ENCODE measurements at places on chromosomes 16 and 17.

- no peak for DNase-seq
Observed at GRCh38 chr17:33291248-33292200, 1.6 kb downstream of the ASIC2 start.

GRCh38 chr16:30184096-30184890 is 891 bp downstream of the CORO1A start:
- DNase-seq: no peak

DNA sequence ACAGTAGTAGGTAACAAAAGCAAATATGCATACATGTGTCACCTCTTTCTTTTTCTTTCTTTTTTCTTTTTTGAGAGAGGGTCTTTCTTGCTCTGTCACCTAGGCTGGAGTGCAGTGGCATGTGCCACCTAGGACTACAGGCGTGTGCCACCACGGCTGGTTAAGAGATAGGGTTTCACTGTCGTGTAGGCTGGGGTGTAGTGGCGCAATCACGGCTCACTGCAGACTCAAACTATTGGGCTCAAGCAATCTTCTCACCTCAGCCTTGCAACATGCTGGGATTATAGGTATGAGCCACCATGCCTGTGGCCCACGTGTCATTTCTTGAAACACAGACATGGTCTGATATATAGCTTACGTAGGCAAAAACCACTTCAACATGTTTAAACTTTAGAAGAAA is 397.7 kb upstream of the PMFBP1 start:
- DNase-seq: no peak

DNA sequence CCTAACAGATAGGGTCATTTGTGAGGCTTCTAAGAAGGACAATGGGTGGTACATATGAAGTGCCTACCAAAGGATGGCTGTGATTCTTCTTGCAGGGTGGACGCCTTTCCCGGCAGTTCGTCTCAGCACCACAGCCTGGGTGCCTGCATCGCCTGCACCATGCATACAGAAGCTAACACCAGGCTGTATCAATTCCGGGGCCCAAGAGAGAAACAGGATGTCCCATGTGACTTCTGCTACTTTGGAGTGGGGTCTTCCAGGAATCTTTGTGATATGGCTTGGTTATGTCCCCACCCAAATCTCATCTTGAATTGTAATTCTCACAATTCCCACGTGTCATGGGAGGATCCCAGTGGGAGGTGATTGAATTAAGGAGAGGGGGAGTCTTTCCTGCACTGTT is 251.6 kb upstream of the TNRC6C start:
- no peak for DNase-seq

GRCh38 chr16:13376174-13376573 is 474.8 kb downstream of the SHISA9 start:
- DNase-seq: no peak

DNA sequence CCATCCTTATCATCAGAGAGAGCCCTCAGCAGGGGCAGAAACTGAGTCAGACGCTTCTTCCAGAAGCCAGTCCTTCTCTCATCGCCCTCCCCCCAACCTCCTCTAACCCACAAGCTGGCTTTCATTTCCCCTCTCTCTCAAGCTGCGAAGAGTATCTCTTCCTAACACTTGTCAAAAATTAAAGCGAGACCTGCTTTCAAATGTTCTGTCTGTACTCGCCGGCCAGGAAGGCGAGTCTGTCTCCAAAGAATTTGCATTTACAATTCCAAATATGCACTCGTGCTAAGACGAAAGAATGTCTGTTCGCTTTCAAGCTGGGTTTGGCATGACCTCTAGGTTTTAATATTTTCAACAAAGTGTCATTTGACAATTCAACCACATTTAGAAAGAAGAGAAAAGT is 140.4 kb downstream of the RGS9 start:
- DNase-seq: no peak

DNA sequence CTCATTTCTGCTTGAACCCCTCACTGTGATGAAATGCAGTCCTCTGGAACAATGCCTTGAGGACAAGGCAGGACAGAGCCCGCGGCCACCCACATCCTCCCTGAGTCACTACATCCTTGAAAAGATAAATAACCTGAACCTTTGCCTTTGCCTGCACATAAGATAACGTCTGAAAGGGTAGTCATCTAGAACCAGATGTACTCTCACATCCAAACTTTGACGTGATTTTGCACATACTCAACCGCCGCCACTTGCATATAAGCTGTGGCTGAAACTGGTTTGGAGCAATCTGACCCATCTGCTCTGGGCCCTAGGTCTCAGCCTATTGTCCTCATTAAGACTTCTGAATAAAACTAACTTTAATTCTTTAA is 252.1 kb downstream of the PHKB start:
- no peak for DNase-seq

- DNase-seq: no peak
Observed at GRCh38 chr17:5545051-5545987, 39.0 kb downstream of the NLRP1 start.

GRCh38 chr16:6641091-6641490 is 691.6 kb upstream of the RBFOX1 start:
- no peak for DNase-seq

DNA sequence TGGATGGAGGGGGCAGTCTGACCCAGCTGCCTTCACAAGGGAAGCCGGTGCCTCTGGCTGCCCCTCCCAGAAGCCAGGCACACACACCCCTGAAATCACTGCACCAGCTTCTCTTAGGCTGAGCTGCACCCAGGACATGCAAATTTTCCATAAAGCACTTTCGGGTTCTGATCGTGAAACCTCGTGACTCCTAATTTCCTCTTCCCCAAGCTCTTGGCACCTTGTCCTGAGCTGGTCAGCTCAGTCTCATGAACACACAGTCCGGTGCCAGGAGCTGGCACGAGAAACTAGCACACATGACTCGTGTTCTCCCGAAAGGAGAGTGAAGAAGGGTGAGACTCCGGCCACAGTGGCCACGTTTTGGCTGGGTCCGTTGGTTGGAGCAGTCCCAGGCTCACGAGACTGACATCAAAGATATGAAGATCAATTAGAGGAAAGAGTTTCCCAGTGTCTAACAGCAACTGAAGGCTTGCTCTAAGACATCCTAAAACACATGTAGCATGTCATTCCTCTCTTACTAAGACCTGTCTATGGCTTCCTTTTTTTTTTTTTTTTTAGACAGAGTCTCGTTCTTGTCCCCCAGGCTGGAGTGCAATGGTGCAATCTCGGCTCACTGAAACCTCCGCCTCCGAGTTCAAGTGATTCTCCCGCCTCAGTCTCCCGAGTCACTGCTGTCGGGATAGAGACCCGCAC is 9.2 kb upstream of the ABR start:
- no peak for DNase-seq

GRCh38 chr17:80827646-80828643 is 163.7 kb upstream of the CHMP6 start:
- DNase-seq: no peak

GRCh38 chr17:19372439-19372838 is 5.9 kb upstream of the MAPK7 start:
- DNase-seq: no peak

- no peak for DNase-seq
Observed at GRCh38 chr17:35545150-35545549, 7.7 kb upstream of the SLFN12L start.

- DNase-seq: no peak
Observed at GRCh38 chr17:11901931-11902330, 95.3 kb downstream of the ZNF18 start.

GRCh38 chr17:58249270-58250133 is 11.1 kb downstream of the LPO start:
- DNase-seq: peak; percentile 56

DNA sequence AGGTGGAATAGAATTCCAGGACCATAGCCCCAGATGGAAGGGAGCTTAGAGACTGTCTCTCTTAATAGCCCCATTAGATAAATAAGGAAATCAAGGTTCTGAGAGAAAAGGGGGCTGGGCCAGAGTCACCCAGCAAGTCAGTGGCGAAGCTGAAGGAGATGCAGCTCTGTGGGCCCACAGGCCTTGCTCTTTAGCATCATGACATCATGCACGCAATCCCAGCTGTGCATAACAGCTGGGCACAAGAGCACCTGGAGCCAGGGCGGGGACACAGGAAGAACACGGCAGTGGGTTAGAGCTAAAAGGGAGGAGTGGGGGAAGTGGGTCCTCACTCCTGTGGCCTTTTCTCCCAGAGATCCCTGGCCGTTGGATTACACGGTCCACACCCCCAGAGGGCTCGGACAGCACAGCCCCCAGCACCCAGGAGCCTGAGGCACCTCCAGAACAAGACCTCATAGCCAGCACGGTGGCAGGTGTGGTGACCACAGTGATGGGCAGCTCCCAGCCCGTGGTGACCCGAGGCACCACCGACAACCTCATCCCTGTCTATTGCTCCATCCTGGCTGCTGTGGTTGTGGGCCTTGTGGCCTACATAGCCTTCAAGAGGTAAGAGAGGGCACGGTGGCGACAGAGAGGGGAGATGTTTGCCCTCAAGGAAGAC is 15.1 kb downstream of the NGFR start:
- no peak for DNase-seq

- DNase-seq: no peak
Observed at GRCh38 chr16:50881331-50881830, 139.5 kb downstream of the CYLD start.

DNA sequence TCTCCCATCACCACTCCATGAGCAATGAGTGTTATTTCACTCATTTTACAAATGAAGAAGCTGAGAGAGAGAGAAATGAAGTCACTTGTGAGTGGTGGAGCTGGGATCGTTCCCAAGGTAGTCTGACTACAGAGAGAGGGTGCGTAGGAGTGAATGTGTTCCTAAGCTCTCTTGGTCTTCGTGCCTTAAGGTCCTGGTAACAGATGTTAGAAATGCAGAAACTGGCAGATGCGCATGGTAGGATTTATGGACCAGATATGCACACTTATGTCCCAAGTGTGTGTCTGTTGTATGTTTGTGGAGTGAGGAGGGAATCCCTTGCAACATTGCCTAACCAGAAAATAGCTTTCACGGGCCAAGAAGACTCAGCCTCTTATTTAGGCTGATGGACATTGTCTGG is 93.2 kb upstream of the ZNF469 start:
- no peak for DNase-seq

DNA sequence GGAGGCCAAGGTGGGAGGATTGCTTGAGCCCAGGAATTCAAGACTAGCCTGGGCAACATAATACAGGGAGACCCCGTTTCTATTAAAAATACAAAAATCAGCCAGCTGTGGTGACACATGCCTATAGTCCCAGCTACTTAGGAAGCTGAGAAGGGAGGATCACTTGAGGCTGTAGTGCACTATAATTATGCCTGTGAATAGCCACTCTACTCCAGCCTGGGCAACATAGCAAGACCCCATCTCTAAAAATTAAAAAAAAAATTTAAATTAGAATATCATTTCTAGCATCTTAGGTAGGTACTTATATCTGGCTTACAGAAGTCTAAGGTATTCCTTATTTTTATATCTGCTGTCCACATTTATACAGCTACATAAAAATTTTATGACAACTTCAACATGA is 7.5 kb upstream of the SMG8 start:
- DNase-seq: no peak

Data from Calu3 (cell line).